ENCODE measurements at places on chromosomes 16 and 17.

- no peak for DNase-seq
These were observed 36.5 kb downstream of the TRARG1 start for GRCh38 chr17:1315891-1316403.

GRCh38 chr17:41777157-41777573, 9.3 kb downstream of the JUP start:
- peak; percentile 27 for DNase-seq

DNA sequence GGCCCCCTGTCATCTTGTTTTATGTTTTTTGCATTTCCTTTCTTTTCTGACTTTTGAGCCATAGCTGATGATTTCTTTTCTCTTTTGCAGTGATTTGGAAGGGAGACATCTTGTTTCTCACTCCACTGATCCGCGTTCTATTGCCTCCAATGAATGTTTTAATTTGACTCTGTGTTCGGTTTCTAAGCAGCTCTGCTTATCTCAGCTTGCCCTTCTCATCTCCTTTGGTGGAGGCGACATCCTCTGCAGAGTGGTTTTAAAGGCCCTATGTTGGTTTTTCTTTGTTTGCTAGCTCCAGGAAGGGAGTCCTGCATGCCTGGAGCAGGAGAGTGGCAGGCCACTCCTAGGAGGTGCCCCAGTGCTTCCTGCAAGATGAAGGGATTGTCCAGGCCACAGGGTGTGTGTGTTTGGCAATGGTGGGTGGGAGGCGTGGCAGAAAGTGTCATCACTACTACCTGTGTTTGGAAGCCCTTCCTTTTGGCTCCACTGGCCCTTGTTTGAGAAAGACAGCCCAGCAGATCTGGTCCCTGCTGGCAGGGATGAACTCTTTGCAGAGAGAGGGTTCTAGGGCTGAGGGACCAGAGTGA, 13.6 kb downstream of the SMPD3 start:
- DNase-seq, result no peak

DNA sequence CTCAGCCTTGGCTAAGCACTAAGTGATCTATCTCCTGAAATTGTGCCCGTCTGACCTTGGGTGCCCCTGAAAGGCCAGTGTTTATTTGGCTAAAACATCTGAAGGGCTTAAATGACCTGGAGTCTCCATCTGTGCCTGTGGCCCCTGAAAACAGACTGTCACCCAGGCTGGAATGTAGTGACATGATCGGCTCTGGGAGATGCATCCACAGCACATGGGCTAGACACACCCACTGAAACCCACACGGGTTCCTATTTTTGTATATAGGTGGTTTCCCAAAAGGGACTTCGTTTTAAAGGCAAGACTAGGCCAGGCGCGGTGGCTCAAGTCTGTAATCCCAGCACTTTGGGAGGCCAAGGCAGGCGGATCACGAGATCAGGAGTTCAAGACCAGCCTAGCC, 13.5 kb downstream of the CEP295NL start:
- DNase-seq, result no peak

- no peak for DNase-seq
These were observed 59.6 kb downstream of the ZZEF1 start for GRCh38 chr17:4083187-4083586.

DNA sequence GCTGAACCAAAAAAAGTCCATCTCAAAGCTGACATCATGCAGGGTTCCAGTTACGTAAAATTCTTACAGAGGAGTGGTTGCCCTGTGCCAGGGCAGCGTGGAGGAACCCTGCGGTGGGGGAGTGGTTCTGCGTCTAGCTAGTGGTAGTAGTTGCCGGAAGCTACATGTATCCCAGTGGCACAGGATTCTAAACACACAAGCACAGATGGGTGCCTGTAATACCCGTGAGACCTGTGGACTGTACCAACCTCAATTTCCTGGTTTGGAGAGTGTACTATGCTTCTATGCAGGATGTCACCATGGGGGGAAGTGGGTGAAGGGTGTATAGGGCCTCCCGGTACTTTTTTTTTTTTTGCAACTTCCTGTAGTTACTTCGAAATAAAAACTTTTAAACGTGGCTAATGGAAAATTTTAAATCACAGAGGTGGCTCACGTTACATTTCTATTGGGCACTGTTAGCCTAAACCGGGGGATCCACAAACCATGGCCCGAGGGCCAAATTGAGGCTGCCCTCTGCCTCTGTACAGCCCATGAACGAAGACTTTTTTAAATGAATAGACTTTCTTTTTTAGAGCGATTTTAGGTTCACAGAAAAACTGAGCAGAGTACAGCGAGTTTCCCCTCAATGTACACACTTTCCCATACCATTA, 38.5 kb downstream of the TBC1D16 start:
- no peak for DNase-seq

DNA sequence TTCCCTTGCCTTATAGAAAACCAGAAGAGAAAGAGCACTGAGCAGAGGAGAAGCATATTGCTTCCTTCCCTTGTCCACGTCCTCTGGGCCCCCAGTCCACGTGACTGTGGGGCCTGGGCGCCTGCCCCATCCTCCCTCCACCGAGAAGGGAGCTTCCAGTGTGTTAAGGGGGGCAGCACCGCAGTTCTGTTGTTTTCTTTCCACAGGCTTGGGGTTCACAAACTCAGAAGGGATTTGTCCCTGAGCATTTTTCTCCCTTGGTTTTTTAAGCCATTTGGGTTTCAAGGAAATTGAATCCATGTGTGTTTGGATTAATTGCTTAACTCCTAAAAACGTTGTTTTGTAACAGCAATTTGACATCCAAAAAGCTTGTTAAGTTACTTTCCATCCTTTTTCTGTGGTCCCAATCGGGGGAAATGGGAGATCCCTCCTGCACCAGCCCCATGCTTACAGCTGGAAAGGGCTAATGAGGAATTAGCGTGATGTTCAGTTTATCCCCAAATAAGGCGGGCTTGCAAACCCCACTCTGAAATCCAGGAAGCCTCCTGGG, 347.5 kb upstream of the TNRC6C start:
- DNase-seq, result peak; percentile 25

- peak; percentile 98 for DNase-seq
These were observed 72.7 kb downstream of the ABCC1 start for GRCh38 chr16:16021988-16022682.

DNA sequence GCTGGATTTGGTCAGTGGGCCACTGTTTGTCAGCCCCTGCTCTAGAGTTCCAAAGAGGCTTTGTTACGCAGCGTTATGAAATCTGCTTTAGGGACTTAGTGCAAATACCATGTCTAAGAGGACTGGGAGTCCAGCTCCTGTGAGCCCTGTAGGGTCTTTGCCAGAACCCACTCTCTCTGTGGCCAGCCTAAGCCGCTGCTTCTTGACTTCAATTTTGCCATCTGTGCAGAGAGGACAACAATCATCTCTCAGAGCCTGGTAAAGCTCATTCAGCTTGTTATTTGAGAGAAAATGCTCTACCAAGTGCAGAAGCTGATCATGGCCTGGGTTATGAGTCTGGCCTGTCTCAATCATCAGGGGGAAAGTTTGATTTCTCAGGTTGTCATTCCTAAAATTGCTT, 17.9 kb downstream of the CA10 start:
- no peak for DNase-seq

DNA sequence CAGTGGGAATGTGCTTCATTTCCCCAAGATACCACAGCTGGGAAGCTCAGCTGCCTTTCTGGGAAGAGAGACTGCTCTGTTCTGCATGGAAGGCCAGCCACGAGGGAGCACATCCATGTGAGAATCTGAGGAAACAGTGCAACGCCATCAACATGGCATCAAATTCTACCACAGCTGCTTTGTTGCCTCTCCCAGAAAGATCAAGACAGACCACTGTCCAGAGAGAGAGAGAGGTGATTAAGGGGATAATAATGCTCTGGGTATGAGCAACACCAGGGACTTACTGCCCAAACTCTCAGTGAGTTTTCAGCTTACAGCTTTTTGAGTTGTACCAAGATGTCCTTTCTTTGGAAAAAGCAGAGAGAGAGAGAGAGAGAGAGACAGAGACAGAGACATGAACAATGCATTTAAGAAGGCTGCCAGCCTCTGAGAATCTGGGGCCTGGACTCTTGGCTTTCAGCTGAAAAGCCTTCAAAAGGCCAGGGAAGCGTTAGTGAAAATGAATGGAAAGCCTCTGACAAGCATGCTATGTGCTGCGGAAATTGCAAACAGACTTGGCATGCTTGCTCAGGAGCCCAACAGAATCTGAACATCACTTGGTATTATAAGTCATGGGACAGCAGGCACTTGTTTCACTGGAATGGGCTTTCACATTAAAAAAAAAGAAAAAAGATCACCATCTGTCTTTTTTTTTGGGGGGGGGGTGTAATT, 223.1 kb downstream of the MAP2K6 start:
- DNase-seq, result peak; percentile 80

DNA sequence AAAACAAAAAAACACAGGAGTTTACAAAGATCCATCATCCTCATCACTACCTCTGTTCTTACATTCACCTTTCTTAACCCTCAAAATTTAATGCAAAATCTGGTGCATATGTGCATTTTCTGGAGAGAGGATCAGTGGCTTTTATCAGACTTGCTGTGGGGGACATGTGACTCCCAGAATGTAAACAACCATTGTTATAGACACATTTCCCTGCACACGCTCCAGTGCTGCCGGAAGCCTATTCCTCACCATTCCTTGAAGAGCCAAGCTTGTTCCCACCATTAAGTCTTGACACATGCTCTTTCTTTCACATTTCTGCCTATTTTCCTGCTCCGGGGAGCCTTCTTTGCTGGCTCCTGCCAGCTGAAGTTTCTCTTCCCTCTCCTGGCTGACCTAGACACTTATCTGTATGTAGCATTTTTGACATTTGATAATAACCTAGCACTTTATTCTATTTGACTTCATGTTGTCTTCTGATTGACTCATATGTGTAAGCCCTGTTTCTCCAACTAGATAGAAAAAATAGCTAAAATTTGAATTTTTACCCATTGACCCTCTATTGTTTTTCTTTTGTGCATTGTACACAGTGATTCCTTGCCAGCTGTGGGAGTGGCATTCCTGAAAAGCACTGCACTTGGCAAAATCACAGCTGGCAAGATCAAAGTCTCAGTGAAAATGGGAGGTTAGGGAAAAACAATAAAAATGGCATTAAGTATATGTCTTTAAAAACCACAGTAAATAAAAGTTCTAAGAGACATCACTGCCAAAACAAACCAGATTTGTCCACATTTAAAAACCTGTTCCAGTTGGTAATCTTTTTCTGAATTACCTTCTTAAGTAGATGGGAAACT, 76.8 kb upstream of the CIBAR2 start:
- DNase-seq, result no peak

DNA sequence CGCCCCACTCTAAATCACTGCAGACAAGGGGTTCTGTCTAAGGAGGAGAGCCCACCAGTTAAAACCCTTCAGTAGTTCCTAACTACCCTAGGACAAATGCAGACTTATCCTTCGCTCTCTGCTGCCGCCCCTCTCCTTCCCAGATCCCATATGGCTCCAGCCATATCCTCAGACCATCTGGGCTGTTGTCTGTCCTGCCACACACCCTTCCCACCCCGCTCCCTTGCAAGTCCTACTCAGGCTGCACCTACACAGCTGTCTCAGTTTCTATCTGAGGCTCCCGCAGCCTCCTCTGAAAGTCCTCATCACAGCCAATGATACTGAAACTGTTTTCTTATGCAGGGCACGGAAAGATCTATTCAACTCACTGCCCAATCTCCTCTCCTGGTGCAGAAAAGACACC, 720 bp upstream of the BCKDK start:
- DNase-seq, result no peak

DNA sequence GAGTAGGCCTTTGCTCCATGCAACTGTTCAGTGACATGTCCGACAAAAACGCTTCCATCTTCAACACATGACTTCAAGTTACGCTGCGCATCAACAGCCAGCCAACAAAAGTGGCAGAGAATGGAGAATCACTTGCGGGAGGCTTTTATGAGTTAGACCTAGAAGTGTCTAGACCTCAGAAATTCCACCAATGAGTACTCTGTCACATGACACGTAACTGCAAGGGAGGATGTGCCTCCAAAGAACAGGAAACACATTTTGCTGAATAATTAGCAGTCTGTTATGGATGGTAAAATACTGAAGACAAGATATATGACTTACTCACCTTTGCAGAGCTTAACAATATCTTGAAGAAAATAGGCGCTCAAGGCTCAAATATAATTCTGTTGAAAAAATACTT, 62.1 kb downstream of the MYO1D start:
- DNase-seq, result no peak

DNA sequence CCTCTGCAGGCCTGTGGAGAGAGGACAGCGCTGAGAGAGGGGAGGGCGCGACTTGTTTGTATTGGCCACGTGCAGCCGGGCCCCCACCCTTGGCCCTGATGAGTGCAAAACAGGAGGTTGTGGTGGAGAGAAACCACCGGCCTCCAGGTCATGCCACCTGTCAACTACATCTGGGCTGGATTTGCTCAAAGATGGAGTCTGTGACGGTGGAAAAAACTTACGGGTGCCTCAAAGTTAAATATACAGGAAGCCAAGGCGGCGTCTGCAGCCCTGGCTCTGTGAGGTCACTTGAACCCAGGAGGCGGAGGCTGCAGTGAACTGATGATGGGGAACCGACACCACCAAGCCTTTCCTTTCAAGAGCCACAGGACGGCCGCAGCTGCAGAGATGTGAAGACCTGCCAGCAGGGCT, 15.7 kb downstream of the C16orf74 start:
- no peak for DNase-seq

- no peak for DNase-seq
These were observed 201.2 kb downstream of the GRIN2A start for GRCh38 chr16:9980981-9981380.

- no peak for DNase-seq
These were observed 131.5 kb upstream of the RCVRN start for GRCh38 chr17:10036511-10037061.

GRCh38 chr17:4741544-4741943, 1.8 kb upstream of the CXCL16 start:
- DNase-seq, result no peak

- no peak for DNase-seq
These were observed 88.4 kb upstream of the CIBAR2 start for GRCh38 chr16:85200471-85201278.

GRCh38 chr17:29836643-29837042, 93.4 kb downstream of the SSH2 start:
- DNase-seq, result peak; percentile 29

GRCh38 chr17:57085448-57086068, 512 bp downstream of the AKAP1 start:
- peak; percentile 40 for DNase-seq

- DNase-seq, result peak; percentile 92
These were observed 1.4 kb upstream of the TOB1 start for GRCh38 chr17:50867363-50868139.

DNA sequence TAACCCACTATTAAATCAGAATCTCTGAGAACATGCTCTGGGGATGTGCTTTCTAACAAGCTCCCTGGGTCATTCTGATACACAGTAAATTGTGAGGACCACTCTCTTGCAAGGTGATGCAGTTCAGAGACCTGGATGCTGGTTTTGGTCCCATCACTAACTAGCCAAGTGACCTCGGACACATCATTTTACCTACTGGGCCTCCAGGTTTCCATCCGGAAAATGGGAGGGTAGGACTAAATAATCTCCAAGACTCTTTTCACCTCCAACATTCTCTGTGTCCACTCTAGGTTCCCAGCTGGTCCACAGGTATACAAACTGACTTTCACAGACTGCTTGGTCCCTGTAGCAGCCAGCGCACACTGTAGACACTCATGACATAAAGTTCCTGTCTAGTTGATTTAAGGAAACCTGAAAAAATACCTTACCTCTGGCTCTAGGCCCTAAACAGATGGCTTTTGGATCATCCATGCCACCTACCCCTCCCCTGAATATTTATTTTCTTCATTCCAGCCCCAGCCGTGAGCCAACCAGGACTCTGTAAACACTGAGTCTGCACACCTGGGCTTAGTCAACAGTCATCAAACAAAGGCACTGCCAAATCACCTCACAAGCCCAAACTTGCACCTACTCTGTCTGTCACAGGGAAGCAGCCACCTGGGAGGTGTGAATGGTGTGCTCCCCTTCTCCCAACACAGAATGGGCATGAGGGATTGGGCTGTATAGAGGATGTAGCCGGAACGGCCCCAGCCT, 51.3 kb upstream of the MRPS23 start:
- no peak for DNase-seq

All from AG08395 (cell line).